ENCODE measurements at places on chromosomes 7 and 10. TPM values are rescaled to one million over a fixed set of nuclear protein-coding genes. Genes with fewer than 3 reads are reported as not detected.
A peak's percentile ranks its signal among the peaks of the same experiment; 100 is the strongest.

- H3K4me3 ChIP-seq: peak overlapping the region; percentile 89
- DNase-seq: no peak
- H3K4me1 ChIP-seq: no peaks in the 10 kb centered on the region
- no peaks in the 10 kb centered on the region for H3K36me3 ChIP-seq
Observed at GRCh38 chr7:26375726-26376174, 84.1 kb downstream of the SNX10 start.

DNA sequence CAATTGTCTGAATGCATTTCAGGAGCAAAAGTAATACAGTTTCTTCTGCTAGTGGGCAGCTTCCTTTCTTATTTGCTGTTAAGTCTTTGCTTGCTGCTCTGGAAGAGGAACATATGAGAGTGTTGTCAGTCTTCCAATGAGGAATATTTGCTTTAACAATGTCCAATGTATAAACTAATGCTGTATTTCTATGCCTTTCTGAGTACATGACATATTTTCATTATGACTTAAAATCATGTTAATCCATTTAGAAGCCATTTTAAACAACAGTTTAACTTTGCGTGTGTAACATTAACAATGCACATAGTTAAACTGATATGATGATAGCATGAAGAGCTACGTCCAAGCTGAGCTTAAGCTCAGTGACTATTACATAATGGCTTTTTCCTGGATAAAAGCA lies 933.4 kb upstream of the GHITM start:
- H3K4me3 ChIP-seq: no peak overlapping the region
- no peaks in the 10 kb centered on the region for H3K27me3 ChIP-seq
- H3K36me3 ChIP-seq: no peaks in the 10 kb centered on the region
- H3K27ac ChIP-seq: no peak overlapping the region
- no peaks in the 10 kb centered on the region for H3K4me1 ChIP-seq

GRCh38 chr7:106520962-106521514 lies 139.9 kb downstream of the CCDC71L start:
- H3K27me3 ChIP-seq: no peaks in the 10 kb centered on the region
- H3K4me3 ChIP-seq: no peak overlapping the region
- no peaks in the 10 kb centered on the region for H3K36me3 ChIP-seq
- no peaks in the 10 kb centered on the region for H3K4me1 ChIP-seq

DNA sequence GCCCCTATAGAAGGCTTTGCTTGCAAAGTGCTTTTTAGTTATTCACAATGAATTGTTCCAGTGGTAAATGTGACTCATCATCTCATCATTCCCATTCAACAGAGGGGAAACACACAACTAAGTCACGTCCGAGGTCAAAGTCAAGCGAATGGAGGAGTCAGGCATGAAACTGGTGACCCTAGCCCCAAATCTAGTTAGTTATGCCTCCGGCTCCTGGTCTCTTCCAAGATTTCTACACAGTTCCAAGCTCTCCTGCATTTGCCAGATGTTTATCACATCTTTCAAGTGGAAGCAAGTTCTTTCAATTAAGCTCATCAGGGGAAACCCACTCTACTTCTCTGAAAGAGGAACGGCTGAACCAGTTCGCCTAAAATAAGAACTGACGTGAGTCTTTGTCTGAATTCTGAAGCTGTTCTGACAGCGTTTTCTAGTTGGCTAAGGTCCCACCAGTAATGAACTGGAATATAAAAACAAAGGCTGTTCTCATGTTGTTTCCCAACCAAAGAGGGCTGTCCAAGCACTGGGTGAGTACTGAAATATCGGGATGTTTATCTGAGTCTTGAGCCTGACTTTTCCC lies 140.9 kb upstream of the NRBF2 start:
- no peaks in the 10 kb centered on the region for H3K27me3 ChIP-seq
- no peaks in the 10 kb centered on the region for H3K4me1 ChIP-seq
- no peak for DNase-seq
- H3K27ac ChIP-seq: no peak overlapping the region
- H3K36me3 ChIP-seq: no peaks in the 10 kb centered on the region

- H3K4me1 ChIP-seq: no peaks in the 10 kb centered on the region
- no peak for DNase-seq
- H3K36me3 ChIP-seq: no peaks in the 10 kb centered on the region
- H3K27ac ChIP-seq: no peak overlapping the region
- H3K4me3 ChIP-seq: no peak overlapping the region
Observed at GRCh38 chr7:5337047-5337446, 54.3 kb downstream of the SLC29A4 start.

DNA sequence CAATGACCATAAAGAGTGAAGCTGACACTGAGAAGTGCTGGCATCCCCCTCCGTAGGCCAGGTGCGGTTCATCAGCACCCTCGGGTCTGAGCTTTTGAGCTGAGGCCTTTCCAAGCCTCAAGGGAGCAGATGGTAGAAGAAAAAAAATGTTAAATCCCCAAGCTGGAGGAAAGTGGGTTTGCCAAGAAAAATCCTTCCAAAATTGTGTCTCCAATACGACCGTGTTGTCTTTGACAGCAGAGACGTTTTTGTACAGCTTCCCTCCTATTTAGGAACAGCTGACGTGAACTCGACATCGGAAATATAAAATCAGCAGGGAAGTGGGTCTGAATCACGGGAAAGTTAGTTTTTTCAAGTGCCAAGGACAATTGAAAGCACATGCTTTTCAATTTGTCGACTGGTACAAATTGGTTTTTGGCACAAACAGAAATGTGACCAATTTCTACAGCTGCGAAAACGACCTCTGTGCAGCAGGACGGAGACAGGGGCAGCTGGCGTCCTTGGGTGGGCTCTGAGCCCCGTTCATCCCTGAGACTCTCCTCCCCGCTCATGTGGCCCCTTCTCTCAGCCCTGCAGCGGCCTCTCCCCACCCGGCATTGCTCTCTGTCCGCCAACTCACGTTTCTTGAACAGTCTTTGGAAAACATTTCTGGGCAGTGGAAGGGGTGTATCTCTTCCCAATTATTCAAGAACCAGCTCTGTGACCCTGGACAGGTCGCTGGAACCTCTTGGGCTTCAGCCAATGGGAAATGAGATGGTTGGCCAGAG lies 89.9 kb downstream of the PAXIP1 start:
- no peak for DNase-seq
- no peak overlapping the region for H3K4me3 ChIP-seq
- H3K4me1 ChIP-seq: no peaks in the 10 kb centered on the region
- H3K36me3 ChIP-seq: no peaks in the 10 kb centered on the region
- H3K27ac ChIP-seq: no peak overlapping the region

- no peak overlapping the region for H3K4me3 ChIP-seq
- H3K27me3 ChIP-seq: no peaks in the 10 kb centered on the region
- H3K4me1 ChIP-seq: no peaks in the 10 kb centered on the region
- DNase-seq: no peak
- H3K36me3 ChIP-seq: peaks cover 2% of the 10 kb centered on the region
- H3K27ac ChIP-seq: no peak overlapping the region
Observed at GRCh38 chr10:12022580-12023257, 19.9 kb downstream of the UPF2 start.

GRCh38 chr7:27535795-27536194 lies 126.9 kb downstream of the HIBADH start:
- no peak overlapping the region for H3K4me3 ChIP-seq
- no peaks in the 10 kb centered on the region for H3K4me1 ChIP-seq
- no peak for DNase-seq
- H3K27ac ChIP-seq: no peak overlapping the region
- H3K27me3 ChIP-seq: no peaks in the 10 kb centered on the region
- H3K36me3 ChIP-seq: no peaks in the 10 kb centered on the region

- peak overlapping the region; percentile 13 for H3K4me3 ChIP-seq
- no peak for DNase-seq
- no peaks in the 10 kb centered on the region for H3K27me3 ChIP-seq
- no peak overlapping the region for H3K27ac ChIP-seq
Observed at GRCh38 chr10:94997741-94998174, 59.3 kb downstream of the CYP2C9 start.

- no peak overlapping the region for H3K27ac ChIP-seq
- no peak overlapping the region for H3K4me3 ChIP-seq
- no peaks in the 10 kb centered on the region for H3K4me1 ChIP-seq
- no peaks in the 10 kb centered on the region for H3K36me3 ChIP-seq
Observed at GRCh38 chr7:22167482-22167881, 189.5 kb downstream of the RAPGEF5 start.

DNA sequence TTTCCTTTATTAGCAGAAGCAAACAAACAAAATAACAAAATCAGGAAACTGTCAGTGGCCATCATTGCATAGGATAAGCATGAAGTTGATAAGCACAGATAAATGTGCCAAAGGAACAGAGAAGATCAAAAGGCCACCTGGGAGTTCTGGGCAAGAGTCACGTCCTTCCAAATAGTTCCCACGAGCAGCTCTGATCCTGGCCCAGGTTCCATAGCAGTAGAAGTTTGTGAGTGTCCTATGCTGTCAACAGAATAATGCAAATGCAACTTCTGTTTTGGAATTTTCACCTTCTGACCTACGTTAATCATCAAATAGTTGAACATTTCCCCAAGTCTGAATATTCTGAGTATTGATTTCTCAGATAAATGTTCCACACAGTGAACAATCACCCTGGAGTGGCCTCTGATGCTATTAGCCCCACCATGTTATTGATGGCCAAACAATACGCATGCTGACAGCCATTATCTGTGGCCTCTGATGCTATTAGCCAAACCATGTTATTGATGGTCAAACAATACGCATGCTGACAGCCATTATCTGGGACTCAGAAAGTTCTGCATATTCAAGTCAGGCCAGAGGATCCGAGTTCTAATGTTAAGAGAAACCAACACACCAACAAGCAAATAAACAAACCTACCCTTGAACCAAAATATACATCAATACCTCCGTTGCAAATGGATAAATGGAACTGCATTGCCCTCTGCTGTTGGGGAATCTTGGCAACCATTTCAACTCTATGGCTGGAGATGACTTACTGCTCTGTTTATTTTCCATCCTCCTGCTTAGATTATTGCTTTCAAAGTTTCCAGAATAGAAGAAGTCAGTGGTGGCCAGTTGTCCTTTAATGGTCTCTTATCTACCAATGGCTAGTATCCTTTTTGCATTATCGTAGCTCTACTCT lies 63.3 kb downstream of the MRC1 start:
- no peak overlapping the region for H3K4me3 ChIP-seq
- no peaks in the 10 kb centered on the region for H3K27me3 ChIP-seq
- peaks cover 5% of the 10 kb centered on the region for H3K4me1 ChIP-seq
- no peak for DNase-seq
- no peak overlapping the region for H3K27ac ChIP-seq
- H3K36me3 ChIP-seq: no peaks in the 10 kb centered on the region

DNA sequence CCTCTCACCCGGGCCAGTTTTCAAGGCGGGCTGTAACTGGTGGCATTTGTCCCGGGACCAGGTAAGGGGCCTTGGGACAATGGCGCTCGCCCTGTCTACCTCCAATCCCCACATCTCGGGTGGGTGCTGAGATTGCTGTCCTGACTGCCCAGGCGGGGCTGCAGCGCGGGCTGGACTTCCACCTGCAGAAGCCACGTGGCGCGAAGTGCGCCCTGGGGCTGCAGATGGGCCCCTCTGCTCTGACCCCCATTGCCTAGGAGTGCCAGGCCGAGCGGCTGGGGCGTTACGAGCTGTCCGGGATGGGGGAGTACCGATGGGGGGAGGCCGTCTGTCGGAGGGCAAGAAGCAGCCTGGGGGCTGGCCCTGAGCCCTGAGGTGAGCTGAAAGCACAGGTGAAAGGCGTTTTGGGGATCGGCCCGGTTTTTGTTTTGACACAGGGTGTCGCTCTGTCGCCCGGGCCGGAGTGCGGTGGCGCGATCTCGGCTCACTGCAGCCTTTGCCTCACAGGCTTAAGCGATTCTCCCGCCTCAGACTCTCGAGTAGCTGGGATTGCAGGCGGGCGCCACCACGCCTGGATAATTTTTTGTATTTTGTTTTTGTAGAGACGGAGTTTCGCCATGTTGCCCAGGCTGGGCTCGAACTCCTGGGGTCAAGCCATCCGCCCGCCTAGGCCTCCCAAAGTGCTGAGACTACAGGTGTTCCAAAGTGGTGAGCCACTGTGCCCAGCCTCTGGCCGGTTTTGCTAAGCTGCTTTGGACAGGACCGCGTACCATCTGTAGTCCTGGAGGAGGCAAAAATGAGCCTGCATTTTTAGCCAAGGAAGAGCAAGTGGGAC lies at the start of gene SFXN2:
TSS of gene SFXN2 (plus strand) at position 16 of the 835 bp plus-strand sequence. CDS start 12,001 bp downstream, outside the sequence.
- H3K4me3 ChIP-seq: peak within 1 kb of the TSS; percentile 95
- peaks cover 22% of the 10 kb centered on the region for H3K4me1 ChIP-seq
- DNase-seq: no peak
- H3K36me3 ChIP-seq: 0 out of 2 replicates have a peak, but pooled peaks cover 4% of the 10 kb centered on the region
- peak within 1 kb of the TSS; percentile 89 for H3K27ac ChIP-seq

- no peaks in the 10 kb centered on the region for H3K27me3 ChIP-seq
- H3K36me3 ChIP-seq: no peaks in the 10 kb centered on the region
- H3K27ac ChIP-seq: no peak overlapping the region
- no peak overlapping the region for H3K4me3 ChIP-seq
Observed at GRCh38 chr7:154867068-154867467, 135.9 kb downstream of the PAXIP1 start.

GRCh38 chr10:96598846-96599245 lies 12.0 kb upstream of the TM9SF3 start:
- H3K27me3 ChIP-seq: no peaks in the 10 kb centered on the region
- no peaks in the 10 kb centered on the region for H3K36me3 ChIP-seq
- DNase-seq: no peak
- H3K4me3 ChIP-seq: no peak overlapping the region
- no peak overlapping the region for H3K27ac ChIP-seq

DNA sequence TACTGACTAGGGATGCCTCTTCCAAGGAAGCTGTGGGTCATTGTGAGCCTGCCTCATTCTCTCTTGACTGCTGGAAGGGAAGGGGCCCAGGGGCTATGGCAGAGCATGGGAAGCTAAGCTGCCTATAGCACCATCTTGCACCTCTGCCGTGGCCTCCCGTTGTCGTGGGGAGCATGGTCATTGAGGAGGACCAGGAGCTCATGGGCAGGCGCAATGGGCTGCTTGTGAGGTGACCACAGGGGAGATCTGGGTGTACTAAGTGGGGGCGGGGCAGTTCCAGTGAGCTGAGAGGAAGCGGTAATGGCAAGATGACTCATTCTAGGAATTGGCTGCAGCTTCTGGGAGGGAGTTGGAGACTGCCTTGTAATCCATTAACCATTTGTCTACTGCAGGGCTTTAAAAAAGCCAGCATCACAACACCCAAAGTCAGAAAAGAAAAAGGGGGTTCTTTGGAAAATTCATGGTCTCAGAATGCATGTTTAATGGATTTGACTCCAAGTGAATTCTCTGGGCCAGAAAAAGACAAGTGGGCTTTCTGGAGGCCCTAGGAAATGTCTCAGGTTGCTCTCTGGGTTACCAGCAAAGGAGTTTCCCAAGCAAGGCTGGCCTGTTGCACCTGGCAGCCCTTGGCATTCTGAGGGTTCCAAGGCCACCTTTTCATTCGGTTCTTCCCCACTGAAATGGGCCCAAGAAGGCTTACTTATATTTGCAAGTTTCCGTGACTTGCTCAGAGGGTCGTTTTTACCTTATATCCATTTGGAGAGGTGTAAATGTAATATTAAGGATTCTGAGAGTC lies 3.6 kb downstream of the DUSP5 start:
- peaks cover 14% of the 10 kb centered on the region for H3K4me1 ChIP-seq
- H3K27ac ChIP-seq: no peak overlapping the region
- no peak overlapping the region for H3K4me3 ChIP-seq
- DNase-seq: no peak
- peaks cover 4% of the 10 kb centered on the region for H3K36me3 ChIP-seq

- no peaks in the 10 kb centered on the region for H3K27me3 ChIP-seq
- no peak for DNase-seq
- no peak overlapping the region for H3K27ac ChIP-seq
- no peaks in the 10 kb centered on the region for H3K4me1 ChIP-seq
Observed at GRCh38 chr10:88840104-88840503, 11.5 kb downstream of the ANKRD22 start.

The ACSM6 gene
- 0.30 TPM for polyA plus RNA-seq

The KCNIP2 gene
- 2.7 TPM for polyA plus RNA-seq

The GHRHR gene
- polyA plus RNA-seq: 1.6 TPM

The TRIL gene
- 4.9 TPM for polyA plus RNA-seq

The CYTH3 gene
- polyA plus RNA-seq: 15.4 TPM

The DLX5 gene
- polyA plus RNA-seq: not detected

The SPDYE6 gene
- polyA plus RNA-seq: not detected

The CCSER2 gene
- polyA plus RNA-seq: 2.7 TPM

Measured in H1 (cell line).